ENCODE measurements at places on chromosomes 16 and 17.

DNA sequence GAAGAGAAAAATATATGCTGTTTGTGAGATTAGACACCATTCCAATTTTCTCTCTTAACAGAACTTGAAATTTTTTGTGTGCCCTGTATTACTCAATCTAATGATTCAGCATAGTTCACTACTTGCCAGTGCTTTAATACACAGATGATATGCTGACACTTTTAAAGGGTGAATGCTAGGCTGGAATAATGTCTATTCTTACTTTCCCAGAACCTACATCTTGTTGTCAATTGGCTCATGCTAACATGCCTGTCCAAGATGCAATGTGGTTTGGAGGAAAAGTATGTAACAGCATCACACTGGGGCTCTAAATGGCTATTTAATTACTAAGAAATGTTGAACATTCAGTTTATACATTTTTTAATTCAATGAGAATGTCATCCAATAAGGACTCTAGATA is 7.6 kb upstream of the MAP2K6 start:
- DNase-seq: no peak

DNA sequence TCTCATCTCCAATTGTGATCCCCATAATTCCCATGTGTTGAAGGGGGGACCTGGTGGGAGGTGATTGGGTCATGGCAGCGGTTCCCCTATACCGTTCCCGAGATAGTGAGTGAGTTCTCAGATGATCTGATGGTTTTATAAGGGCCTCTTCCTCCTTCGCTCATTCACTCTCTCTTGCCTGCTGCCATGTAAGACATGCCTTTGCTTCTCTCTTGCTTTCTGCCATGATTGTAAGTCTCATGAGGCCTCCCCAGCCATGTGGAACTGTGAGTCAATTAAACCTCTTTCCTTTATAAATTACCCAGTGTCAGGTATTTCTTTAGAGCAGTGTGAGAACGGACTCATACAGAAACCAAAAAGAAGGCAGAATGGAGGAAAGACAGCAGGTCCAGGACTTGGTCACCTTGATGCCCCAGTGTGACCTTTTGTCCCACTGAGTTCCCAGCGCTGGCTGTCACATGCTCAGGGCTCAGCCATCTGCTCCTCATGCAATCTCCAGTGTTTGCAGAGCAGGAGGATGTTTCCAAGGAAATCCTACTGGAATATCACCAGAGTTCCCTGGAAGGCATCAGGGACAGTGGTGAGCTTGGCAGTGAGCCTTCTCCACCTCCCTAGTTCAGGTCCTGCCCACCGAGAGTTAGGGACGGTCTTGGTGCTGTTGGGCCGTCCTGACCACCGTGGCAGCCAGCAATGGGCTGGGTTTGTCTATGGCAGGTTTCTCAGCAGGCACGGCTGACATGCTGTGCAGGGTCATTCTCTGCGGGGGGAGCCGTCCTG is 96.7 kb downstream of the SEC14L1 start:
- no peak for DNase-seq

GRCh38 chr16:64339052-64339770 is 782.7 kb downstream of the CDH11 start:
- DNase-seq: no peak

GRCh38 chr16:68033101-68033500 is 10.0 kb downstream of the DUS2 start:
- DNase-seq: no peak

GRCh38 chr17:45132572-45133463 is 503 bp upstream of the PLCD3 start:
- DNase-seq: peak; percentile 96

Measured in HuH-7 (cell line).